ENCODE measurements at places on chromosomes 12 and 14. TPM values are rescaled to one million over a fixed set of nuclear protein-coding genes. Genes with fewer than 3 reads are reported as not detected.

DNA sequence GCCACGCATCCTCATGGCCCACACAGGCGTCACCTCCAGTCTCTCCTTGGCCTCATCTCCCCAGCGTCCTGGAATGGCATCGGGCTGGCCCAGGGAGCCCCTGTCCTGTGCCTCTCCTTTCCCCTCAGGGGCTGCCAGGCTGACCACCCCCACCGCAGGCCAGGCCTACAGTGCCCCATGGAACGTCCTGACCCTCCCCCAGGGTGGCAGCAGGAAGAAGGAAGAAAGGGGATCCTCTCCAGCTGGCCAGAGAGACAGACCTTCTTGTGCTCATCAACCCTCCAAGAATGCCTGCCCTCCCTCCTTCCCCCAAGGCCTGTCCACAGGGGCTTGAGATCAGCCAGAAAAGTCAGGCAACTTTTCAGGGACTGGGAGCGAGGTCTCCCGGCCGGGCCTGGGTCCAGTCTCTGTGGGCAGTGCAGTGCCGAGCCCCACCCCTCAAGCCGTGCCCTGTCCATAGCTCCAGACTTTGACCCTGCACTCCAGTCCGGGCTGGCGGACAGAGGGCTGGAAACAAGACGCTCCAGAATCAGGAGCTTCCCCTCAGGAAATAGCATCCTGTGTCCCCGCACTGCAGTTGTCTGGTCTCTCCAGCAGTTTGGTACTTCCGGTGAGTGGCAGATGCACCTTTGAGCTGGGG is at the start of gene DAO:
TSS of gene DAO (plus strand) at position 478 of the 640 bp plus-strand sequence. CDS start 4,915 bp downstream, outside the sequence.
- H3K4me1 ChIP-seq: no peaks in the 10 kb centered on the region
- no peaks in the 10 kb centered on the region for H3K27me3 ChIP-seq
- H3K27ac ChIP-seq: no peak within 1 kb of the TSS

TROAP gene
- 75.3 TPM for total RNA-seq

GRCh38 chr14:71320734-71321573 is 413.7 kb downstream of the PCNX1 start:
- no peaks in the 10 kb centered on the region for H3K36me3 ChIP-seq
- no peaks in the 10 kb centered on the region for H3K27me3 ChIP-seq
- H3K4me3 ChIP-seq: peak overlapping the region; percentile 92
- H3K27ac ChIP-seq: no peak overlapping the region

SMCO2 gene
- 0.20 TPM for total RNA-seq

GPR65 gene
- not detected for total RNA-seq

- H3K36me3 ChIP-seq: peaks cover 12% of the 10 kb centered on the region
- H3K27ac ChIP-seq: no peak overlapping the region
- H3K4me3 ChIP-seq: no peak overlapping the region
- DNase-seq: no peak
- H3K4me1 ChIP-seq: no peaks in the 10 kb centered on the region
- no peaks in the 10 kb centered on the region for H3K27me3 ChIP-seq
Measured at GRCh38 chr12:93982771-93983315, 165.5 kb upstream of the PLXNC1 start.

GRCh38 chr14:31336646-31337045 is 83.7 kb downstream of the HEATR5A start:
- no peak for DNase-seq
- peaks cover 19% of the 10 kb centered on the region for H3K36me3 ChIP-seq
- H3K27me3 ChIP-seq: no peaks in the 10 kb centered on the region
- H3K4me3 ChIP-seq: no peak overlapping the region

GRCh38 chr12:64456119-64456518 is 4.2 kb downstream of the TBK1 start:
- no peaks in the 10 kb centered on the region for H3K27me3 ChIP-seq
- peaks cover 9% of the 10 kb centered on the region for H3K36me3 ChIP-seq
- H3K4me1 ChIP-seq: peaks cover 2% of the 10 kb centered on the region
- DNase-seq: no peak

Data from H9 (cell line).